ENCODE measurements at places on chromosomes 4 and X. TPM values are rescaled to one million over a fixed set of nuclear protein-coding genes. Genes with fewer than 3 reads are reported as not detected.

EXOC1L gene
- not detected for total RNA-seq

KCND1 gene
- total RNA-seq: 3.5 TPM

F8A2 gene
- not detected for total RNA-seq

CXCL3 gene
- not detected for total RNA-seq

GLRB gene
- total RNA-seq: not detected

SPANXD gene
- not detected for total RNA-seq

NMU gene
- not detected for total RNA-seq

SERPINA7 gene
- not detected for total RNA-seq

DNA sequence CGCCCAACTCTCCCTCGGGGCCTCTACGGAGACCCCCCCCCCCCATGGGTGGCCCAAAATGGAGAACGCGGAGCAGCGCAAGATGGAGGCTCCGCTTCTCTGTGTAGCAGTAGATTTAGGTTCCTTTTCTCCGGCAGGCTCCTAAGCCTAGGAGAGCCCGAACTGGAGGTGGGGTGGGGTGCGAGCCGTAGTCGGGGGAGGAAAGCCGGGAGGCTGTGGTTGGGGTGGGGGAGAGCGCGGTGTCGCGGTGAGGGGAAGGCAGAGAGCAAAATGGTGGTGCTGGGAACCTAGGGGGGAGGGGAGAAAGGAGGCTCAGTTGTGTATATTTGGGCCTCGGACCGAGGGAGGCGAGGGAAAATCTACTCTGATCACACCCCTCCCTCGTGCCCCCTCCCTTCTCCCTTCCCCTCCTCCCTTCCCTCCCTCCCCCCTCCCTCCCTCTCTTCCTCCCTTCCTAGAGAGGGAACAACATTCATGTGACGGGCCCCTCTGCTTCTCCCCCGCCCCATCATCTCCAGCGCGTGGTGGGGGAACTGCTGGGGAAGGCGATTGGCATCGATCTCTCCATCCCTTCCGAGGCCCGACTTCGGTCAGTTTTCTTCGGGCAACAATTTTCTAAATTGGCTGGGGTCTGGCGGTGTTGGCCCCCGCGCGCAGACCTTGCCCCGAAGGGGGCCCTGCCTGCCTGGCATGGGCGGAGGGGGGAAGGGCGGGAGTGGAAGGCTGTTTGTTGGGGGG lies at the start of gene STAG2:
Gene STAG2 (plus strand): TSS at position 439 of the 738 bp plus-strand sequence. CDS start 60,922 bp downstream, outside the sequence.
- peak within 1 kb of the TSS; percentile 95 for H3K27ac ChIP-seq
- H3K27me3 ChIP-seq: no peaks in the 10 kb centered on the region
- DNase-seq: peak; percentile 72
- peaks cover 22% of the 10 kb centered on the region for H3K4me1 ChIP-seq
- peak within 1 kb of the TSS; percentile 89 for H3K4me3 ChIP-seq

DNA sequence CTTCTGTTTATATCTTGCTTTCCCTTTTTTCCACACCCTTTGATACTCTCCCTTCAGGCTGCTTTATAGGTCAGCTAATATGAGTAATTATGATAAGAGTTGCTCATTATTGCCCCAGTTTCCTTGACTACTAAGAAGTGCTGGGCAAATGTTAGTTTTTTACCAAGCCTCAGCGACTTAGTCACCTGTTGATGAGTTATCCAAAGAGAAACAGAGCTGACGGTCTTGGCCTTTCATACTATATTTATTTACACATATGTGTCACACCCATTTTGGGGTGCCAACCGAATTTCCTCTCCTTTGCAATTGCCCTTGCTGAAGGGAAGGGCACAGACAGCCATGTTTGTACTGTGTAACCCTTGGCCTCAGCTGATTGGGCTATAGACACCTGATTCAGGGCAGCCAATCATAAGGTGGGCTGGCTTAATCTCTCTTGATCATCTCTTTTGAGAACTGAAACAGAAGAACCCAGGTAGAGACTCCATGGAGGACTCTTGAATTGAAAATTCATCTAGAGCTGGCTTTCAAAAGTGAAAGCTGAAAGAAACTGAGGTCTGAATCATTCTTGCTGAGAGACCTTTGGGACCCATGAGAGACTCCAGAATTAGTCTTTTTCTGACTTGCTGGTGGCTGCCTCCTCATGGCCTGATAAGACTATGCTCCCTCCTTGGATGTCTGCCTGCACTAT lies 111.7 kb upstream of the RPS6KA3 start:
- DNase-seq: no peak
- peaks cover 2% of the 10 kb centered on the region for H3K36me3 ChIP-seq
- H3K27ac ChIP-seq: no peak overlapping the region

DNA sequence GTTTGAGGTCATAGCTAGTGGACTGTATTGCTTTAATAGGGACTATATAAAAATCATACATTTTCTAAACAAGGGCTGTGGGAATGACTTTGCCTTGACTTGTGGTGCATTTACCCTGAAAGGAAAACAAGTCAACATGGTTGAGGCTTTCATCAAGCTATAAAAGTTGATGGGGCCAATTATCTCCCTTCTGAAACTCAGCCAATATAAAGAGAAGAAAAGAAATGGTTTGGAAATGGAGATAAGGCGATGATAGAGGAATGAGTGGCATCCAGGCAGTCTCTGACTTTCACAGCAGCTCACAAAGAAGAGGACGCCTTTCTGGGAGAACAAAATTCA lies 118.7 kb downstream of the SMARCA1 start:
- no peaks in the 10 kb centered on the region for H3K36me3 ChIP-seq
- no peak overlapping the region for H3K27ac ChIP-seq
- no peak overlapping the region for H3K4me3 ChIP-seq
- DNase-seq: no peak
- no peaks in the 10 kb centered on the region for H3K4me1 ChIP-seq
- no peaks in the 10 kb centered on the region for H3K27me3 ChIP-seq

GRCh38 chr4:9143421-9144080 lies 26.7 kb upstream of the FAM90A26 start:
- no peak for DNase-seq
- H3K4me3 ChIP-seq: no peak overlapping the region
- no peak overlapping the region for H3K27ac ChIP-seq

DNA sequence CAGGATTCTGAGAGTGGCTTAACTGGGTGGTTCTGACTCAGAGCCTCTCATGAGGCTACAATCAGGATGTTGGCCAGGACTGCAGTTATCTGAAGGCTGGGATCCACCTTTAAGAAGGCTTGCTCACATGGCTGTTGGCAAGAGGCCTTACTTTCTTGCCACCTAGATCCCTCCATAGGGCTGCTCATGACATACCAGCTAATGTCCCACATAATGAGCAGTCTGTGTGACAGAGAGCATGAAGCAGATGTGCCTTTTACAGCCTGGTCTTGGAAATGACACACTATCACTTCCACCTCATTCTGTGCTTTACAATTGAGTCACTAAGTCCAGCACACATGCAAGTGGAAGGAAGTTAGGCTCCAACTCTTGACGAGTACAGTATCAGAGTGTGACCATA lies 4.3 kb upstream of the RBM3 start:
- H3K27me3 ChIP-seq: no peaks in the 10 kb centered on the region
- H3K4me1 ChIP-seq: peaks cover 11% of the 10 kb centered on the region
- peak; percentile 30 for DNase-seq
- H3K4me3 ChIP-seq: no peak overlapping the region
- peaks cover 5% of the 10 kb centered on the region for H3K36me3 ChIP-seq

DNA sequence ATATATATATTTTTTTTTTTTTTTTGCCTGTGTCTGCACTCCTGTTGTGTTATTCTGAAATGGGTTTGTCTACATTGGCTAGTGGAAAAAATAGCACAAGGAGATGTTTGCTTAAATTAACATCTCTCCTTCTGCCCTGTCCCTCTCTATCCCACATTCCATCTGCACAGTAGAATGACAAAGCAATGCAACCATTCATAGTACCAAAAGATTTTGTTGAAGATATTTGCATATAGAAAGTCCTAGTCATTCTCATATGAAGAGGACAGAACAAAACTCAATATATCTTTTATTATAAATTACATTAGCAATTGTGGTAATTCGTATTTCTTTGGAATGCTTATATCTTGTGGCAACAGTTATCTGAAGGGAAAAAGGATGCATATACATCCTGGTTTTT lies 88.3 kb upstream of the AGA start:
- no peaks in the 10 kb centered on the region for H3K36me3 ChIP-seq
- H3K4me1 ChIP-seq: no peaks in the 10 kb centered on the region
- no peak for DNase-seq
- no peak overlapping the region for H3K4me3 ChIP-seq
- no peak overlapping the region for H3K27ac ChIP-seq

GRCh38 chrX:154515090-154515965 lies 704 bp downstream of the FAM3A start:
- H3K4me3 ChIP-seq: peak overlapping the region; percentile 82
- H3K27ac ChIP-seq: peak overlapping the region; percentile 76
- H3K27me3 ChIP-seq: no peaks in the 10 kb centered on the region
- H3K36me3 ChIP-seq: peaks cover 17% of the 10 kb centered on the region
- DNase-seq: peak; percentile 47
- peaks cover 36% of the 10 kb centered on the region for H3K4me1 ChIP-seq

DNA sequence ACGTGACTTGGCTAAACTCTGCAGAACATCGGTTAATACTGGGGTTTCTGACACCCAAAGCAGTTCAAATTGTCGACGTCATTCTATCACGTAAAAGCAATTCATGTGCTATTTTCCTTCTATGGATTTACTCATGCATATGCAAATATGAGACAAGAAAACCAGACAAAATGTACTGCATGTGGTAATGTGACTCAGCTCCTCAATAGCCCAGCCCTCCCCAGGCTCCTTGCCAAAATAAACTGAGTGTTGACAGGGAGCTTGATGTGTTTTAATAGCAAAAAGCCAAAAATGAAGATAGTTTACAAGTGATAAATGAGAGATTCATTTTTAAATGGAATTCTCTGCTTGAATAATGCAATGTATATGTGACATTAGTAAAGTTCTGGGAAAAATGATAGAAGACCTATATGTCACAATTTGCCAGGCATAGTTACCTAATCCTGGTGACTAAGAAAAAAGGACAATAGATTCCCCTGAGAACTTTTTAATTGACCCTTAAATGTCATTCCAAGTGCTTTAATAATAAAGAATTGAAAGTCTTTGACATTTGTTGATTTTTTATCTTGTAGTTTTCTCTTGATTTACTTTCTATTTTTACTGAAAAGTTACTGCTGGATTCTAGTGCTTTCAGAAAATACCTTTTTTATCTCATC lies 1700.6 kb upstream of the TENM3 start:
- no peak overlapping the region for H3K4me3 ChIP-seq
- H3K27me3 ChIP-seq: no peaks in the 10 kb centered on the region
- no peak for DNase-seq
- no peak overlapping the region for H3K27ac ChIP-seq

DNA sequence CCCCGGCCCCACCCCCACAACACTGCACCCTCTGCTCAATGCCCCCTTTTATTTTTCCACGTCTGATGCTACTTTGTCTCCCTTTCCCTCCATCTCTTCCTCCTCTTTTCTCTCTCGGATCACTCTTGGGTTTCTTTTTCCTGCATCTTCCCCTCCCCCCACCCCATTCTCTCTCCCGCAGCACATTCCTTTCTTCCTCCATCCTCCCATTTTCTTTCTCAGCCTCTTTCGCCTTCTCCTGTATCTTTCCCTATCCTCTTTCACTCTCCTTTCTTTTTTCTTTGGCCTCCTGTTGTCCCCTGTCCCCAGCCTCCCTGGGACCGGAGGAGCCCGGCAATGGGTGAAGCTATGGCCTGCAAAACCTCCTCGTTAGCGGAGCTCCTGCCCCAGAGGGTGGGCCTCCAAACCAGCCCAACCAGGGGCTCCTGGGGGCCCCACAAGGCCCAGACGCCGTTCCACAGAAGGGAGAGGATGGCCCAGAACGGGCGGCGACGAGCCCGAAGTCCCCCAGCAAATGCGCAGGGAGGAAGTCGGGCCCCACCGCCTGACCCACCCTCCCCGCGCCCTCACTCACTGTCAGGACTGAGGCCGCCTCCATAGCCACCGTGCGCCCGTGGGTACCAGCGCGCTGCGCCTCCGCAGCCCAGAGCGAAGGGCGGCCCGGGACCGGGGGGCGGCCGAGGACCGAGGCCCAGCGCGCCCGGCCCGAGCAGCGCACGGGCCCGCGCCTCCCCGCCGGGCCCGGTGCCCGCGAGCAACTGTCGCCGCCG lies 807 bp downstream of the HMX1 start:
- no peak overlapping the region for H3K4me3 ChIP-seq
- no peak overlapping the region for H3K27ac ChIP-seq
- no peaks in the 10 kb centered on the region for H3K4me1 ChIP-seq
- H3K36me3 ChIP-seq: no peaks in the 10 kb centered on the region

- no peaks in the 10 kb centered on the region for H3K36me3 ChIP-seq
- peaks cover 3% of the 10 kb centered on the region for H3K4me1 ChIP-seq
- no peaks in the 10 kb centered on the region for H3K27me3 ChIP-seq
- H3K27ac ChIP-seq: no peak overlapping the region
- no peak overlapping the region for H3K4me3 ChIP-seq
These were observed 135.6 kb upstream of the MBNL3 start for GRCh38 chrX:132624466-132624865.

- H3K27ac ChIP-seq: no peak overlapping the region
- H3K4me1 ChIP-seq: no peaks in the 10 kb centered on the region
- no peaks in the 10 kb centered on the region for H3K27me3 ChIP-seq
- no peak for DNase-seq
- H3K4me3 ChIP-seq: no peak overlapping the region
These were observed 42.6 kb downstream of the GALNT7 start for GRCh38 chr4:173211222-173211621.

- peaks cover 5% of the 10 kb centered on the region for H3K4me1 ChIP-seq
- H3K36me3 ChIP-seq: no peaks in the 10 kb centered on the region
- peaks cover 9% of the 10 kb centered on the region for H3K27me3 ChIP-seq
- no peak overlapping the region for H3K27ac ChIP-seq
These were observed 891 bp downstream of the XK start for GRCh38 chrX:37686369-37686995.

DNA sequence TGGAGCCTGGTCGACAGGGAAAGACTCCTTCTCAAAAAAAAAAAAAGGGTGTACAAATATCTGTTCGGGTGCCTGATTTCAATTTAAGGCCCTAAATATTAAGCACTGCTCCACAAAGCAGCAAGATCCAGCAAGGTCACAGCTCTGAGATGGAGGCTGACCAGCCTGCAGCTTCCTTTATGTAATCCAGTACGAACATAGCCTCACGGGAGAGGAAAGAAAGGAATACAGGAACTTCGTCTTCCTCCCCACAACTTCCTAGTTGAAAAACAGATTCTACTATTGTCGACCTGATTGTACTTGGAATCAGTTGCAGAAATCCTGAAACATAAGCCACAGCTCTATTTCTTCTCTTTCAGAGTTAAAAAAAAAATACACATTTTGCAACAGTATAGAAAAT lies 53.5 kb upstream of the TBC1D9 start:
- no peak overlapping the region for H3K27ac ChIP-seq
- no peaks in the 10 kb centered on the region for H3K4me1 ChIP-seq
- no peaks in the 10 kb centered on the region for H3K27me3 ChIP-seq
- H3K4me3 ChIP-seq: no peak overlapping the region
- no peaks in the 10 kb centered on the region for H3K36me3 ChIP-seq

- no peak overlapping the region for H3K4me3 ChIP-seq
- H3K36me3 ChIP-seq: no peaks in the 10 kb centered on the region
- no peak overlapping the region for H3K27ac ChIP-seq
These were observed 27.3 kb upstream of the XAGE2 start for GRCh38 chrX:52341493-52341892.

DNA sequence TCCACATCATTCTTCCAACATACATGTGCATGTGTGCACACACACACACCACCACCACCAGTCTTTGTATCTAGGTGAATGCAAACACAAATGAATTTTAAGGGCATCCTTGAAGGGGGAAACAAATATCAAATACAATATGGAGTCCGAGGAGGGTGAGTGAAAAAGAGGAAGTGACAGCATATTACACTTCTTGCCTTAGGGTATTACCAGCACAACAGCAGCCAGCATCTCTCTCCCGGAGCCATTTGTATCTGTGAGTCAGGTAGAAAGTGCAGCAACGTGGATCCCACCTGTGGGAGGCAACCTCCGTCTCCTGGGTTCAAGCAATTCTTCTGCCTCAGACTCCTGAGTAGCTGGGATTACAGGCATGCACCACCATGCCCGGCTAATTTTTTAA lies 483.2 kb downstream of the SMARCA1 start:
- no peaks in the 10 kb centered on the region for H3K4me1 ChIP-seq
- H3K27ac ChIP-seq: no peak overlapping the region
- no peaks in the 10 kb centered on the region for H3K27me3 ChIP-seq
- H3K4me3 ChIP-seq: no peak overlapping the region
- H3K36me3 ChIP-seq: no peaks in the 10 kb centered on the region
- DNase-seq: no peak

Data from activated CD8-positive, alpha-beta T cell treated with anti-CD3 and anti-CD28 coated beads, Interleukin-2, amount 10 ng/mL, durations not matched to agents 7 days and 5 days (primary cell).